Right ventricle myocardium superior (tissue), 1 donor: ENCODE measurements at places on chromosomes 12 and 14. TPM values are rescaled to one million over a fixed set of nuclear protein-coding genes. Genes with fewer than 3 reads are reported as not detected.

DNA sequence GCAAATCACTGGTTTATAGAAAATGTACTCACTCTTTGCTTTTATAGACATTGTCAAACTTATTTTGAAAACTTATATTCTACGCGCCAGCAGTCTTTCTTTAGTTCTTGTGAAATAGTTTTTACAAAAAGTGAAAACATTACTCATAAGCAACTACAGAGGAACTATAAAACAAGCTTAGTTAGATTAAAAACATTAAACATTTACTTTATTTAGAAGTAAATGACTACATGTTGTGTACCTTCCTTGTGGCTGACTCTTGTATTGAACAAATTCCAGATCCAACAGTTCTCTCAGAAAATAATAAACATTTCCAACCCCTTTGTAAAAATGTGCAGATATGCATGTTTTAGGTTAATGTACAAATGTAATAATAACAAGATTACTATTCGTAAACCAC is 198.5 kb downstream of the SOX5 start:
- no peak for DNase-seq

DNA sequence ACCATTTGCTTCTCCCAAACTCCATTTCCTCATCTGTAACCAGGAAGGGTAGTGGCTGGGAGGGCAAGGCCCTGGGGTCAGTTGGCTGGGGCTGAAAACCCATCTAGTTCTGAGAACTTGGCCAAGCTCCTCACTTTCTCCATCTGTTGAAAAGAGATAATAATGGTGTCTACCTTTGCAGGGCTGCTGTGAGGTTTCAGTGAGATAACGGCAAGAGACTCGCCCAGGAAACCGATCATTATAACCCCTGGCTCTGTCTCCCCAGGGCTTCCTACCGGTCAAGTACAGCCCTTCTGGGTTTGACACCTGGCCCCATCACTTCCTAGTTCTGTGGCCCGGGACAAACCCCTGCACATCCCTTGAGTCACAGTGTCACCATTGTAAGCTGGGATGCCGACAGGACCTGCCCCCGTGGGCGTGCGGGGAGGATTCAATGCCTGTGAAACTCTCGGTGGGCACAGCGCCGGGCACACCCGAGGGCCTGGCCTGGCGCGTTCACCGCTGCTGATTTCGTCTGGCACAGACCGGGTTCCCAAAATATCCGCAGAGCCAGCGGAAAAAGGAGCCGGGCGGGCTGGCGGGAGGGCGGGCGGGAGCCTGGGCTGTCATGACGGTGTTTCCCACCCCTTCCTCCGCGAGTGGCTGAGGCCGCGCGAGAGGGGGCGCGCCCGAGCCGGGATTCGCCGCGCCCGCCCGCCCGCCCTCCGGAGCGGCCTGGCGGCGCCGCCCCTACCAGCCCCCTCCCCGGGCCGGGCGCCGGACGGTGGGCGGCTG is 4.4 kb downstream of the KMT5A start:
- DNase-seq: peak; percentile 85

- no peak for DNase-seq
Measured at GRCh38 chr14:99258341-99258861, 13.6 kb downstream of the BCL11B start.

DNA sequence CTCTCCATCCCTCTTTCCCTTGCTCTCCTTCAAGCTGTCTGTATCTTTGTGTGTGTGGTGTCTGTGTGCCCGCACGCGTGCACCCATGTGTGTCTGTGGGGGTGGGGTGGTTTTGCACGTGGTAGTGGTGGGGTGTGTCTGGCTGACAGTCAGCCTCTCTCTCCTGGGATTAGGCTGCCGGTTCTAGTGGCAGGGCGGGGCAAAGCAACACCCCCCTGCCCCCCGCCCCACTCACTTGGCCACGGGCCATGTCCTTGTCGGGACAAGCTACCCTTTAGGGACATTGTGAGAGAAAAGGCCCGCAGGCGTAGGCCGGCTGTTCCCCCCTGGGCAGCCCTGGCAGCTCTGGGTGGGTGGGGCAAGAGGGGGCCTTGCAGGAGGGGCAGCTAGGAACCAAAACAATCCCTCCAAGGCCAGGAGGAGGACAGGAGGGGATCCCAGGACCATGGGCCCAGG is 182.6 kb downstream of the ALG10 start:
- DNase-seq: no peak

DNA sequence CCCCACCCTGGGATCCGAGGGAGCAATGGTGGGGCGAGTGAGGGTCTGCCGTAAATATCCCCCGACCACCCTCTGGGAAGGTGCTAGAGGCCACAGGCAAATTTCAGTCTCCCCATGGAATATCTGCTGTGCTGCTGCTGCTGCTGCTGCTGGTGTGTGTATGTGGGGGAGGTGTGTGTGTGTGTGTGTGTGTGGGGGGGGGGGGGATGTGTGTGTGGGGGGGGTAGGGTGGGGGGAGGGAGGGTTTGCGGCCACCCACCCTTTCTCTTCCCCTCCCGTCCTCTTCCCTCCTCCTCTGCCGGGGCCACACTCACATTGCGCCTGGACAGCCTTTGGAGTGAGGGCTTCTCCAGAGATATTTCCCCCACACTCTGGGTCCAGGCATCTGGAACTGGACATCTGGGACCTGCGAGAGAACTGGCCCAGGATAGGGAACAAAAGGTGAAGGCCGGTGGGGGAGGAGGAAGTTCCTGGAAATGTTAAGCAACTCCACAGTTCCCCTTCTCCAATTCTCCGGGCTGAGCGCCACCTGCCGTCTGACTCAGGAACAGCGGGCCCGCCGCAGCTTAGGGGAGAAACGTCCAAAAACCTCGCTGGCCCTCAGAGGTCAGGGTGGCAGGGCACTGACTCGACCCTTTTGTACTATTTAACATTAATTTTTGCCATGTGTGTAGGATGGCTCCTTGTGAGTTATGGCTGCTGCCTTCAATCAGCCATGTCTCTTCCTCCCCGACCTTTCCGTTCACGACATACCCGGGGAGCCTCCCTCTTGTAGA is at the start of gene C1RL:
Gene C1RL (minus strand): TSS at position 419 of the 776 bp plus-strand sequence. CDS start 34 bp downstream, at position 385.
- DNase-seq: peak; percentile 95

GRCh38 chr12:85836197-85837090 is at the start of gene RASSF9:
RASSF9 (minus strand) TSS chr12:85836409; CDS start chr12:85836201, 208 bp downstream.
- peak; percentile 81 for DNase-seq

DNA sequence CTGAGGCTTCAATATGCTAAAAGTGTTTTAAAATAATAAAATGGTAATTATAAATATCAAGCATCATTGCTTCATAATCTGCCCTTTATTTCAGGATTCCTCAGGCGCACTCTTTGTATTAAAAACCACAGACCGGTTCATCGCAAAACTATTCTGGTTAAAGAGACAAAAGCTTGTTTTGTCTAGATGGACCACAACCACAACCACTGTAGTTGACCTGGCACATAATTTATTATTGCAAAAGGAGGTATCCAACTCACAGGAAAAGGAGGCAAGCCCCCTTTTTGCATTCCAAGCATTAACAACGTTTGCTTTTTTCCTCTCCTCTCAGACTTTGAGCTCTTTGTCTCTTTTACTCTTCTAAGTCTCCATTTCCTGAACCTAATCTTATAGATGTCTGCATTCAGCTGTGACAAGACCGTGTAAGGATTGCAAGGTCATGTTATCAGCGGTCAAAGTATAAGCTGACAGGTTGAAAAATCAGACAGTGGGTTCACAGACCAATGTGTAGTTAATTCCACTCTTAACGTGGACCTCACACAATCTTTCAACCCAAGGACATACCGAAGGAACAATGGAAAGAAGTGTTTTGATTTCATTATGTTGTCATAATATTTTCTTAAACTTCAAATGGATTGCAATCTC is 1057.6 kb downstream of the GALC start:
- DNase-seq: no peak

DNA sequence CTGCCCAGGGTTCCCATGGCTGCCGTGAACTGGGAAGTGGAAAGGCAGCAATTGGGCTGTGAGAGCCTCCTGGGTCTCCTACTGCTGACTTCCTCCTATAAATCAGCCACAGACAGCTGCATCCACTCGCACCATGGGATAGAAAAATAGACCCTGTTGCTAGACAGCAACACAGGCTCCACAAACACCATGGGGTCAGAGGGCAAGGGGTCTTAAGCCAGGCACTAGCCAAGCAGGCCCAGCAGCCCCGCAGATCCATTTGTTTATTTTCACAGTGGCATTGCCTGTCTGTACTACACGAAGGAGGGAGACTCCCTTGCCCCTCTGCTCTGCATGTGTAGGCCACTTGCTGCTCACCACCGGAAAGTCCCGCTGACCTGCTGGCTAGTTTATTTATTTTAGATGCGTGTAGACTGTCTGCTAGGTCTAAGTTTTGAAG is 139.8 kb downstream of the DACT1 start:
- no peak for DNase-seq

DNA sequence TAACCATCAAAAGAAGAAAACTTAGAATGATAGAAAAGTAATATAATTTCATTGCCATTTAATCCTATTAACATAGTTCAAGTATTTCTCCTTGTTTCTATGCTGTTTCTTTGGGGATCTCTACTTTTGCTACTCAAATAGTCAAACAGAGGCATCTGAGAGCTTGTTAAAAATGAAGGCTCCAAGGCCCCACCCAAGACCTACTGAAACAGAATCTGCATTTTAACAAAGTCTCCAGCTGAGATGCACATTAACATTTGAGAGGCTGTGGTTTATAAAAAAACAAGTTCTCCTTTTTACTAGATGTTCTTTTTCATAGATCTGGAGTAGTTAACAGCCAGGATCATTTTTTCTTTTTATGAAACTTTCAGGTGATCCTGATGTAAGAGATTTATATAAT is 31.8 kb downstream of the PPFIA2 start:
- no peak for DNase-seq

Gene RNASE4
- total RNA-seq: 9.4 TPM

Gene DPPA3
- total RNA-seq: not detected

Gene GDF3
- not detected for total RNA-seq

Gene PDZRN4
- not detected for total RNA-seq

Gene PTPRO
- 0.91 TPM for total RNA-seq

Gene SSTR1
- total RNA-seq: 0.43 TPM

Gene TUNAR
- not detected for total RNA-seq

Gene TUBA1B
- total RNA-seq: 333 TPM
